ENCODE measurements at places on chromosomes 16 and 17. TPM values are rescaled to one million over a fixed set of nuclear protein-coding genes. Genes with fewer than 3 reads are reported as not detected.

The TNFSF12 gene
- 12.3 TPM for total RNA-seq

The SLC12A3 gene
- not detected for total RNA-seq

The WNT3 gene
- total RNA-seq: 5.5 TPM

The CACNG3 gene
- not detected for total RNA-seq

The MYH11 gene
- total RNA-seq: 0.61 TPM

The ITGAX gene
- total RNA-seq: 1.9 TPM

The HOXB1 gene
- total RNA-seq: not detected

The SNF8 gene
- total RNA-seq: 178 TPM

The HES7 gene
- 0.61 TPM for total RNA-seq

The HOXB9 gene
- total RNA-seq: 40.1 TPM

The WFIKKN1 gene
- total RNA-seq: 0.47 TPM

The KCNH4 gene
- not detected for total RNA-seq
